DND-41 (cell line): ENCODE measurements at places on chromosomes 1 and 21.
A peak's percentile ranks its signal among the peaks of the same experiment; 100 is the strongest.

- no peaks in the 10 kb centered on the region for H3K27me3 ChIP-seq
- peak overlapping the region; percentile 28 for H3K27ac ChIP-seq
- no peak overlapping the region for H3K4me3 ChIP-seq
Measured at GRCh38 chr1:89692601-89693521, 59.9 kb downstream of the LRRC8C start.

- no peak overlapping the region for H3K4me3 ChIP-seq
- H3K36me3 ChIP-seq = no peaks in the 10 kb centered on the region
- H3K4me1 ChIP-seq = no peaks in the 10 kb centered on the region
- no peaks in the 10 kb centered on the region for H3K27me3 ChIP-seq
- H3K27ac ChIP-seq = no peak overlapping the region
Measured at GRCh38 chr21:16071092-16071491, 341.3 kb downstream of the USP25 start.

- no peak overlapping the region for H3K4me3 ChIP-seq
- H3K4me1 ChIP-seq = no peaks in the 10 kb centered on the region
- H3K36me3 ChIP-seq = peaks cover 48% of the 10 kb centered on the region
- no peak for DNase-seq
Measured at GRCh38 chr1:54357967-54358366, 48.2 kb downstream of the SSBP3 start.

DNA sequence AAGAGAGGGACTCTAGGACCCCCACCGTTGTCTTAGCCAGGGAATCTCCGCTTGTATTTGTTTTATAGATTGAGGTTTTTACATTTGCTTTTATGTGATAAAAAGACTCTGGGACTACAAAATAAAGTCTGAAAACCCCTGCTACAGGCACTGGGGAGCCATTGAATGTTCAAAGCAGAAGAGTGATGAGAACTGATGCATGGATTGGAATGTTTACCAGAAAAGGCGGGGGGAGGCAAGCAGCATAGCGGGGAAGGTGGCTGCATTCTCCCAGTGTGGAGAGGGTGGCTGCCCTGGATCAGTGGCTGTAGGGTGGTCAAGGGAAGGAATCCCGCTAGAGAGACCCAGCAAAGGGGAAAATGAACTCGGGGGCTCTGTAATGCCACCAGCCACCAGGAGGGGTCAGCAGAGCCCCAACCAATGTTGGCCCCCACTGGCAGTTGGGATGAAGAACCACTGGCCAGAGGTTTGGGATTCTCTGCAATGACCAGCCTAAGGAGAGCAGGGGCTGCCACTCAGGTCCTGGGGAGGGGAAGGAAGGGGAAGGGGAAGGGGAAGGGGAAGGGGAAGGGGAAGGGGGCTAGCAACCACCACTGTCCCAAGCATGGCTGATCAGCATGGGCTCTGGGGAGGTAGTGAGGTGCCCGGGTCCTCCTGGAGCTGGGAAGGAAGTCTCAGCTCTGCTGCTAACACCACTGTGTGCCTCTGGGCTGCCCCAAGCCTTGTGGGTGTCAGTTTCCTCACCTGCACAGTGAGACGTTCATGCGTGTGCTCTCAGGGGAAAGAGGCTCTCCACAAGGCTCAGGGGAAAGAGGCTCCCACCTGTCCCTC, 19.2 kb upstream of the PEF1 start:
- H3K27me3 ChIP-seq = no peaks in the 10 kb centered on the region
- peak; percentile 57 for DNase-seq
- no peaks in the 10 kb centered on the region for H3K4me1 ChIP-seq
- no peaks in the 10 kb centered on the region for H3K36me3 ChIP-seq

DNA sequence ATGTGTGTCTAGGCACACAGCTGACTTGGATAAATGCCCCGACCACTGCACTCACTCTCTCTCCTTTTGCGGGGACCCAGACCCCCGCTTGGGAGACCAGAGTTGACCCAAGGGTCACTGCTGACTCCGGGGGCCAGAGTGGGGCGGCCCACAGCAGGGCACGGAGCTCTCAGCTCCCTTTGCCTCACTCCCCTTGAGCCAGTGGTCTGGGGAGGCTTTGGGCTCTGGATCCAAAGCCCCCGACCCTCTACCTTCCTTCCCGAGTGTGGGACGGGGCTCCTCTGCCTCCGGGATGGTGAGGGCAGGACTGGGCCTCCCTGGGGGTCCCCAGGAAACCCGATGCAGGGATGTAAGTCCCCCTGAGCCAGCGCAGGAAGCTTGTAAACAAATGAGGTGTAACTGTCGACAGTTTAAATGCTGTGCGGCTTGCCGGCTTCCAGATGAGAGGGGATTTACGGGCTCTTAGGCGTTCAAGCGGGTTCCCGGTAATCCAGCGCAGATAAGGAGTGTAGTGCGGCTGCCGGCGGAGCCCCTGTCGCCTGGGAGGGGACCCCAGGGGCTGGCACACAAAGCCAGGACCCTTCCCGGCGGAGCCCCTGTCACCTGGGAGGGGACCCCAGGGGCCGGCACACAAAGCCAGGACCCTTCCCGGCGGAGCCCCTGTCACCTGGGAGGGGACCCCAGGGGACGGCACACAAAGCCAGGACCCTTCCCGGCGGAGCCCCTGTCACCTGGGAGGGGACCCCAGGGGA, 7.4 kb downstream of the ACTRT2 start:
- H3K4me1 ChIP-seq = peaks cover 13% of the 10 kb centered on the region
- no peak for DNase-seq
- no peak overlapping the region for H3K4me3 ChIP-seq
- H3K36me3 ChIP-seq = no peaks in the 10 kb centered on the region
- H3K27ac ChIP-seq = no peak overlapping the region
- H3K27me3 ChIP-seq = no peaks in the 10 kb centered on the region

- DNase-seq = no peak
- H3K27me3 ChIP-seq = no peaks in the 10 kb centered on the region
- H3K36me3 ChIP-seq = peaks cover 54% of the 10 kb centered on the region
- H3K4me3 ChIP-seq = no peak overlapping the region; the same call in 1 of the 2 replicates
- H3K4me1 ChIP-seq = peaks cover 26% of the 10 kb centered on the region
- no peak overlapping the region for H3K27ac ChIP-seq
Measured at GRCh38 chr1:154270833-154271232, 1.6 kb upstream of the HAX1 start.

DNA sequence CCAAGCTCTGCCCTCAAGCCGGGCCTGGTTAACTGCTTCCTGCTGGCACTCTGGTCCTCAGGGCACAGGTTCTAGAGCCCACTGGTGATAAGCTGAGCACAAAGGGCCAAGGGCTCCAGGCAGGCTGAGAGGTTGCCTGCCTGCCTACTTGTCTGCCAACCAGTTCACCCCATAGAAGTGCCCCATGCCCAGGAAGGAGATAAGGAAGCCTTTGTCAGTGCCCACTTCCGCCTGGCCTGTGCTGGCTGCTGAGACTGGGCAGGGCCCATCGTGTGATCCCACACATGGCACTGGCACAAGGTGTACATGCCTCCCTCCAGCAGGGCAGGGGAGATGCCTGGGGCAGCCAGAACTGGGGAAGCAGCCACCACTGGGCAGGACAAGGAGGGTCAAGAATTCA, 24.1 kb downstream of the SLC9A1 start:
- no peaks in the 10 kb centered on the region for H3K27me3 ChIP-seq
- H3K4me1 ChIP-seq = no peaks in the 10 kb centered on the region
- no peak overlapping the region for H3K27ac ChIP-seq
- no peak overlapping the region for H3K4me3 ChIP-seq

GRCh38 chr1:112803906-112804762, 89.0 kb upstream of the PPM1J start:
- no peaks in the 10 kb centered on the region for H3K27me3 ChIP-seq
- DNase-seq = peak; percentile 70
- no peaks in the 10 kb centered on the region for H3K36me3 ChIP-seq
- no peak overlapping the region for H3K27ac ChIP-seq

DNA sequence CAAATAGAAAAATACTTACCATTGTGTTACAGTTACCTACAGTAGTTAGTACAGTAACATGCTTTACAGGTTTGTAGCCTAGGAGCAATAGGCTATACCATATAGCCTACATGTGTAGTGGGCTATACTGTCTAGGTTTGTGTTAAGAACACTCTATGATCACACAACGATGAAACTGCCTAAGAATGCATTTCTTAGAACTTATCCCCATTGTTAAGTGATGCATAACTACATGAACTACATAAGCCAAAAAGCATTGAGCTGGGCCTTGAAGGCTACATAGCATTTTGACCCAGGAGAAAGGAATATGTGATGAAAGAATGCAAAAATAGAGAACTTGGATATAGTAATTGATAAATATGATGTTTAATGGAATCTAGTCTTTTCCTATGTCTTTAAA, 46.4 kb upstream of the JUN start:
- H3K4me1 ChIP-seq = no peaks in the 10 kb centered on the region
- DNase-seq = no peak
- no peaks in the 10 kb centered on the region for H3K36me3 ChIP-seq
- H3K4me3 ChIP-seq = no peak overlapping the region

GRCh38 chr1:8661185-8662110, 156.0 kb downstream of the RERE start:
- H3K27ac ChIP-seq = no peak overlapping the region
- no peaks in the 10 kb centered on the region for H3K27me3 ChIP-seq

DNA sequence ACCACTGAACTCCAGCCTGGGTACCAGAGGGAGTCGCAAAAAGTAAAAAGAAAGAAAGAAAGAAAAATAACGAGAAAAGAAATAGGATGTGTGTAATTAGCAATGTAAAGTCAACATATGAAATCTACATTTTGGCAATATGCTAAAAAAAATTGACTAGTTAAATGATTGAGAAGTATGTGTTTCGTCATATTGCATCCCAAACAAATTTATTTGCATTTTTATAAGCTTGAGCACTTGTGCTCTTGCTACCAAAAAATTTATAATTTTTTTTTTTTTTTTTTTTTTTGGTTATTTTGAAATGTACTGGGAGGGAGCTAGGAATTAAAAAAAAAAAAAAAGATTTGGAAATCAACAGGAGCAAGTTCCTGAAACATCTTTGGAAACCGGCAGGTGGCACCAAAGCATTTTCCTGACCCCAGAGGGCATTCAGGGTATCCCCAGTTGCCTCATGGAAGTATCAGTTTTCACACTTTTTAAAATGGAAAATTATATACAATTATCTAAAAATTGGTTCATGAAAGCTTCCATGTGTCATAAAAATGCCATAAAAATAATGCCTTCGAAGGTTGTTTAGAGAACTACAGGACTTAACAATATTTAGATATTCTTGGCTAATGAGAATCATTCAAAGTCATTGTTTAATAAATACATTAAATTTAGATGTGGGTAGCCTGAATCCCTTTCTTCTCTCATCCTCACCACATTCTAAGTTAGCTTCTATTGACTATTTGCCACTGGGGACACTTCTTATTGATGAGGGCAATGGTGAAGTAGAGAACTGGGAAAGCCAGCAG, 4.8 kb upstream of the HEATR1 start:
- no peaks in the 10 kb centered on the region for H3K27me3 ChIP-seq
- no peaks in the 10 kb centered on the region for H3K36me3 ChIP-seq
- no peak overlapping the region for H3K4me3 ChIP-seq
- no peak overlapping the region for H3K27ac ChIP-seq
- peaks cover 9% of the 10 kb centered on the region for H3K4me1 ChIP-seq
- peak; percentile 51 for DNase-seq

- no peak overlapping the region for H3K4me3 ChIP-seq
- H3K4me1 ChIP-seq = peaks cover 28% of the 10 kb centered on the region
- no peak for DNase-seq
- no peaks in the 10 kb centered on the region for H3K36me3 ChIP-seq
- H3K27me3 ChIP-seq = no peaks in the 10 kb centered on the region
- no peak overlapping the region for H3K27ac ChIP-seq
Measured at GRCh38 chr1:89725631-89726030, 92.7 kb downstream of the LRRC8C start.

GRCh38 chr1:200346700-200347099, 63.1 kb downstream of the ZNF281 start:
- no peak overlapping the region for H3K27ac ChIP-seq
- peaks cover 5% of the 10 kb centered on the region for H3K4me1 ChIP-seq
- no peaks in the 10 kb centered on the region for H3K27me3 ChIP-seq
- no peaks in the 10 kb centered on the region for H3K36me3 ChIP-seq

DNA sequence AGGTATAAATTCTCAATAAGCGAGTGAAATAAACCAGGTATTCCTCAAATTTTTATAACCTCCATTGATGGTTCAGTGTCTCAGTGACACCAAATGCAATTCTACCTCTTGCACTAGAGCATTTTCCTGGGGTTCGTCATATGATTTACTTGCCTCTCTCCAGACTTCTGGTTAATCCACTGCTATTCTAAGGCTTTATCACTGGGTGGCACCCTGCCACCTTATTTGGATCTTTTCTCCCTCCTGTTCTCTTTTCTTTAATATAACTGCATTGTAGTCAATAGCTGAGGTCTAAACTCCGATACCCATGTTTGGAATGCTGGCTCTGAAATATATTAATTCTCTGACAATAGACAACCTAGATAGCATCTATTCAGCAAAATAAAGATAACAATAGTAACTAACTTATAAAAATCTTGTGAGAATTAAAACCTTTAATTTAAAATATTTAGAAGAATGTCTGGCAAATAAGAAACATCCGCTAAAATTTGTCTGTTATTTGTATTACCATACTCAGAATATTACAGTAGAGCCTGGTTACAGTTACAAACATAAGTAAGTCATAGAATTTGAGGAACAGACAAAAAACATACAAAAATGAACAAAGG, 436.4 kb downstream of the PLA2G4A start:
- no peaks in the 10 kb centered on the region for H3K4me1 ChIP-seq
- no peaks in the 10 kb centered on the region for H3K27me3 ChIP-seq
- no peak overlapping the region for H3K27ac ChIP-seq
- peak; percentile 5 for DNase-seq

- no peaks in the 10 kb centered on the region for H3K36me3 ChIP-seq
- H3K4me1 ChIP-seq = no peaks in the 10 kb centered on the region
- H3K27ac ChIP-seq = no peak overlapping the region
- peak; percentile 45 for DNase-seq
Measured at GRCh38 chr1:172727956-172728603, 69.2 kb downstream of the FASLG start.

DNA sequence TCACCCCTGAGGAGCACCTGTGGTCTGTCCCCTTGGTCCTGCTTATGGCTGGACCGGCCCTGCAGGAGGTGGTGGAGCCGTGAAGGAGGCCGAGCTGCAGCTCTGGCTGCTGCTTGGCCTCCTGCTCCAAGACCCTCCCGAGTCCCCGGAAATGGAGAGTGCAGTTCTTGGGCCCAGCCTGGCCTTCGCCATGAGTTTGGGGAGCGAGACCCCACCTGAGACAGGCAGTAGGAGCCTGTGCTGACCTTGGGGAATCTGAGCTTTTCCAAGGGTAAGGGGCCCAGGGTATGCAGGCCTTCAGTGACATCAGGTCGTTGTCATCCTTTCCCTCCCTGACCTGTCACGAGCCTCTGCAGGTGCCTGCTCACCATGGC, 14.1 kb downstream of the TMEM201 start:
- DNase-seq = no peak
- H3K4me3 ChIP-seq = no peak overlapping the region
- H3K4me1 ChIP-seq = no peaks in the 10 kb centered on the region
- H3K36me3 ChIP-seq = peaks cover 92% of the 10 kb centered on the region
